ENCODE measurements at places on chromosomes 16 and 17.
A peak's percentile ranks its signal among the peaks of the same experiment; 100 is the strongest.

DNA sequence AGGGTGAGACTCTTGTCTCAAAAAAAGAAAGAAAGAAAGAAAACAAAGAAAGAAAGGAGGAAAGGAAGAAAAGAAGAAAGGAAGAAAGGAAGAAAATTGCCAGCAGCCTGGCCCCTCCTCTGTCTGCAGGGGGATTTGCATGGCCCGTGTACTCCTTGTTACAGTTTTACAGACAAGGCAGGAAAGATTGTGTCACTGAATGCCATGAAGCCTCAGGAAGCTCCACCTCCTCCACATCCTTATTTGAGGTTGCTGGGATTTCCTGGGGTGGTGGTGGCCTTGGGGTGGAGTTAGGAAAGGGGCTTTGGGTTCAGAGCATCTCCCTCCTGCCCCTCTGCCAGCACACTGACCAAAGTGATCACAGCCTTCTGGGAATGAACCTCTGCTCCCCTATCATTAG is 23.6 kb downstream of the CFAP20 start:
- no peak for DNase-seq

GRCh38 chr16:57810197-57811031 is 8.1 kb upstream of the KIFC3 start:
- no peak for DNase-seq

DNA sequence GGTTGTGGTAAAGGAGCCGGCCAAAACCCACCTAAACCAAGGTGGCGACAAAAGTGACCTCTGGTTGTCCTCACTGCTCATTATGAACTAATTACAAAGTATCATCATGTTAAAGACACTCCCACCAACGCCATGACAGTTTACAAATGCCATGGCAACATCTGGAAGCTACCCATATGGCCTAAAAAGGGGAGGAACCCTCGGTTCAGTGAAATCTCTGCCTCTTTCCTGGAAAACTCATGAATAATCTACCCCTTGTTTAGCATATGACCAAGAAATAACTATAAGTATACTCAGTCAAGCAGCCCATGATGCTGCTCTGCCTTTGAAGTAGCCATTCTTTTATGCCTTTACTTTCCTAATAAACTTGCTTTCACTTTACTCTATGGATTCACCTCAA is 72.2 kb downstream of the CYLD start:
- no peak for DNase-seq

DNA sequence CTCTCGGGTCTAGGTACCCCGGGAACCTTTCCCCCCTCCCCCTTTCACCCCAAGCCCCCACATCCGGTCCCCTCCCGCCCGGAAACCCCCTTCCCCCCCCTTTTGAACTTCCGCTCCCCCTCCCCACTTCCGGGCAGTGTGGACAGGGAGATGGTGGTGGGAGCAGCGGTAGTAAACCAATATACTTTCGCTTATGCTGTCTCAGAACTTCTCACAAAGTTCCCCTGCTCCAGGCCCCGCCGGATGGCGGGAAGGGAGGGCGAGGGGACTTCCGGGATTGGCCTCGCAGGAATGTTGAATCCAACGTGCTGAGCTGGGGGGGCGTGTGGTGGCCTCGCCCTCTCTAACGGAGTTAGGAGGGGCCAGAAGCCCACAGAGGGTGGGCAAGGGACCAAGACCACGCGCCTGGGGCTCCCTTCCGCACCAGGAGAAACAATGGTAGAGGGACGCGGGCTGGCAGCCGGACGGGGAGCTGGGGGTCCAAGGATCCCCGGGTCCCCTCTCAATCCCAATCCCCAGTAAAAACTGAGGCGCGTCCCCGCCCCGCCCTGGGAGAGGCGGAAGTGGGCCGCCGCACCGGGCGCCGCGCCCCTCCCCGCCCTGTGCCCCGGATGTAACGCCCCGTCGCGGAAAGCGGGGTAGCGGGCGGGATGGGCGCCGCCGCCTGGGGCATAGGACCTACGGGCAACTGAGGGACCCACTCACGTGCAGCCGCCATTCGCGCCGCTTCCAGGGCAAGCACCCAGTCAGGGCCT is 742 bp downstream of the PFN1 start:
- peak; percentile 40 for DNase-seq

- no peak for DNase-seq
Measured at GRCh38 chr17:52758481-52758880, 600.0 kb upstream of the CA10 start.

DNA sequence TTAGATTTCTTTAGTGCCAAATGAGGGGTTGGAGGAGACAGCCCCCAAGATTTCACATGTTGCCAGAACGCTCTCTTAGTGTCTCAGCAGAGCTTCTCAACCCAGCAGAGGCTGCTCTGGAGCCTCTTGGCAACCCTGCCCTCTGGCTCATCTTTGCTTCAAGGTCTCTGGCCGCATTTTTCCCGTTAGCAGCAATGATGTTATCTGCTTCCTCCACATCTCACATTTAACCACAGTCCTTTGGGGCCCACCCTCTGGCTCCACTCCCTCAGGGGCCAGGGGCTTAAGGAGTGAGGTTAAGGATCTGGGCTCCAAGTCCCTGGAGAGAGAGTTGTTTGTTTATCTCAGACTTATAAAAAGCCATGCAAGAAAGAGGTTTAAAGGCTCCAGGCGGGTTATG is 3.3 kb upstream of the XYLT1 start:
- no peak for DNase-seq

- no peak for DNase-seq
Measured at GRCh38 chr16:85163278-85164112, 51.2 kb upstream of the CIBAR2 start.

DNA sequence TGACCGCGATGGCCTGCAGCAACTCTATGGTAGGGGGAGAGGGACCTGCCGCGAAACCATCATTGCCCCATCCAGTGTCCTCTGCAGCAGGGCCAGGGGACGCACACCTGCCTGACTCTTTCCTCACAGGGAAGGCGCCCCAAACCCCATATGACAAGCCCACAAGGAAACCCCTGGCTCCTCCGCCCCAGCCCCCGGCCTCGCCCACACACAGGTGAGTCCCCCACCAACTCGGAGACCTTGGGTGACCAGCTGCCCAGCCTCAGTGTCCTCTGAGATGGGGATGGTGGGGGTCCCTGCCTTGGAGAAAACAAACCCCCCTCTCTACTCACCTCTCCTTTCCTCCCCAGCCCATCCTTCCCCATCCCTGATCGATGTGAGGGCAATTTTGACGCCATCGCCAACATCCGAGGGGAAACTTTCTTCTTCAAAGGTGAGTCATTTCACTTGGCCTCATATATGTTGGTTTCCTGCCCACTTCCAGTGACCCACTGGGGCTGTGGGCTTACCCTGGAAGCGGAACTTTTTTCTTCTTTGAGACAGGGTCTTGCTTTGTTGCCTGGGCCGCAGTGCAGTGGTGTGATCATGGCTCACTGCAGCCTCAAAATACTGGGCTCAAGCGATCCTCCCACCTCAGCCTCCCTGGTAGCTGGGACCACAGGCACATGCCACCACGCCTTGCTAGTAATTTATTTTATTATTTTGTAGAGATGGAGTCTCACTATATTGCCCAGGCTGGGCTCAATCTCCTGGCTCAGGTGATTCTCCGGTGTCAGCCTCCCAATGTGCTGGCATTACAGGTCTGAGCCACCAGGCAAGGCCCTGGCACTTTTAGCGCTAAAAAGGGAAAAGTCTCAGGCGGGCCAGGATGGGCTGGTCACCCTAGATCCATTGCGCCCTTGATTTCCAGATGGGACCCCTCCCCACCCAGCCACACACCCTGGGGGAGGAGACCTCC is 8.0 kb upstream of the IL32 start:
- no peak for DNase-seq

DNA sequence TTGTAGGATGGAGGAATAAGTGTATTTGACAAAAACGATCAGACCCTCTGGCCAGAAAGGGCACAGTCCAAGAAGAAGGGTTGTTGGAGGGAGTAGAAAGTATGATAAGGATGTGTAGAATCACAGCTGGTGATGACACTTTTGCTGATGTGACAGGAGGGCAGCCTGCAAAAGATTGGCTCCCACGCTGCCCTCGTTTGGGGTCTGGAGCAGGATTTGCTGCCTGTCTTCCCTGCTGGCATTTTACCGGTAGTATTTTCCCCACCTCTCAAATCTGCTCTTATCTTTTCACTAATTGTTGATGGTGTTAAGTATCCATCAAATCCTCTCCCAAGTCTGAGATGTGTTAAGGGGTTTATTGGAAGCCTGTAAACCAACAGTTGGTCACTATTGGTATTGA is 208.8 kb downstream of the CCDC182 start:
- no peak for DNase-seq

GRCh38 chr16:22728167-22728836 is 85.7 kb upstream of the HS3ST2 start:
- DNase-seq = no peak

DNA sequence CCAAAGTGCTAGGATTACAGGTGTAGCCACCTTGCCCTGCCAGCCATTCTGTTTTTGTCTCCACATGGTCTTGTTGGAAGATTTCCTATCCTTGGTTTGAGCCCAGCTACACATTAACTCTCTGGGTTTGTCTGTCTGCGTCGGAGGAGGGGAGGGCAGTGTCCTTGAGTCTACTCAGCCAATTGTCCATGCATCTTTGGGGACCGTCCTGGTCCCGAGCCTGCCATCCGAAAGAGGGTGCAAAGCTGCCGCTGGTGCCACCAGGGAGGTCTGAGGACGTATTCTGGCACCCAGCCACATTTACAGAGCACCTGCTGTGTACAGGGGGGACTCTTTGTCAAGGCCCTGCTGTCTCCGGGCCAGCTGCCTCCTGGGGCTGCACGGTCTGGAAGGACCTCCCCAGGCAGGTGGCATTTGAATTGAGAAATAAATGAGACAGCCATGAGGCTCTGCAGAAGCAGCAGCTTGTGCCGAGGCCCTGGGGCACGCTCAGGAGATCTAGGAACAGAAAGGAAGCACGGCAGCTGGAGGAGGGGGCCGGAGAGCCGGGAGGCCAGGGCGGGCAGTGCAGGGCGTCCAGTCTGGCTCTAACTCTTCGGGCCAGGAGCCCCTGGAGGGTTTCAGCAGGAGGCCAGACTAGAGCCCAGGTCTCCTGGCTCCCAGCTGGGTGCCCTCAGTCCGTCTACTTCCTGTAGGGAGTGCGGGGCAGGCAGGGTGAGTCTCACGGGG is 1.5 kb downstream of the CYBA start:
- no peak for DNase-seq

- peak; percentile 49 for DNase-seq
Measured at GRCh38 chr16:87653234-87653633, 50.9 kb downstream of the JPH3 start.

- DNase-seq = peak; percentile 37
Measured at GRCh38 chr17:44587339-44587738, 30.1 kb downstream of the FZD2 start.

DNA sequence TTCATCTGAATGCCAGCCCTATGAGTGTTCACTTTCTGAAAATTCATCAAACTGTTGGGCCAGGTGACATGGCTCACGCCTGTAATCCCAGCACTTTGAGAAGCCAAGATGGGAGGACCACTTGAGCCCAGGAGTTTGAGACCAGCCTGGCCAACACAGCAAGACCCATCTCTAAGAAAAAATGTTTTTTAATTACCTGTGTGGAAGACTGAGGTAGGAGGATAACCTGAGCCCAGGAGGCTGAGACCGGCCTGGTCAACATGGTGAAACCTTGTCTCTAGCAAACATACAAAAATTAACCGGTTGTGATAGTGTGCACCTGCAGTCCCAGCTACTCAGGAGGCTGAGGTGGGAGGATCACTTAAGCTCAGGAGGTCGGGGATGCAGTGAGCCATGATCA is 10.3 kb downstream of the MYH11 start:
- DNase-seq = no peak

DNA sequence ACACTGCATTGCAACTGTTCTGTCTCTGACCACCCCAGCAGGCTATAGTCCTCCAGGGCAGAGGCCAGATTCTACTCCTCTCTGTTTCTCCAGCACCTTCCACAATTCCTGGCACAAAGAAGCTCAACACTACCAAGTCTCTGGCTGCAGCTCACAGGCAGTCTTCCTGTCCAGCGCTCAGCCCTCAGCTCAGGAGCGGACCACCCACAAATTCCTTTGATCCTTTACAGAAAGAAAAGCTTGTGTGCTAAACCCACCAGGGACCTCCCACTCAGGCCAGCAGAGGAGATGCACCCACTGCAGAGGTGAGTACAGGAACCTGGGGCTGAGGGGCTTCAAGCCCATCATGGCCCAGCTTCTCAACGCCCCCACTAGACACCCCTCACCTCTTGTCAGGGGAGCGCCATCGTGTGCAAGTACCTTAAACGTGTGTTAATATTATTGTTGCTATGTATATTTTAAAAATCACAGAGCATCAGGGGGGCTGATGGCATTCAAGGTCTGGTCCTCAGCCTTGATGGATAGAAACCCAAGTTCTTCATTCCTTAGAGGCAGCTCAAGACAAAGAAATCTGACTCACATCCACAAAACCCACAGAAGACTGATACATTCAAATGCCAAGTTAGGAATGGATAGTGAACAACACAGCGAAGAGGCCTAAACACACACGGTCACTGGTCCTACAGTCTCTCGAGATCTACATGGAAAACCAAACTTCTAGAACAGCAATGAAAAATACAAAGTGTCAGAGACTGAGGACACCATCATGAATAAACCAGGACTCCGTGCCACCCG is 8.4 kb downstream of the HSDL1 start:
- no peak for DNase-seq

DNA sequence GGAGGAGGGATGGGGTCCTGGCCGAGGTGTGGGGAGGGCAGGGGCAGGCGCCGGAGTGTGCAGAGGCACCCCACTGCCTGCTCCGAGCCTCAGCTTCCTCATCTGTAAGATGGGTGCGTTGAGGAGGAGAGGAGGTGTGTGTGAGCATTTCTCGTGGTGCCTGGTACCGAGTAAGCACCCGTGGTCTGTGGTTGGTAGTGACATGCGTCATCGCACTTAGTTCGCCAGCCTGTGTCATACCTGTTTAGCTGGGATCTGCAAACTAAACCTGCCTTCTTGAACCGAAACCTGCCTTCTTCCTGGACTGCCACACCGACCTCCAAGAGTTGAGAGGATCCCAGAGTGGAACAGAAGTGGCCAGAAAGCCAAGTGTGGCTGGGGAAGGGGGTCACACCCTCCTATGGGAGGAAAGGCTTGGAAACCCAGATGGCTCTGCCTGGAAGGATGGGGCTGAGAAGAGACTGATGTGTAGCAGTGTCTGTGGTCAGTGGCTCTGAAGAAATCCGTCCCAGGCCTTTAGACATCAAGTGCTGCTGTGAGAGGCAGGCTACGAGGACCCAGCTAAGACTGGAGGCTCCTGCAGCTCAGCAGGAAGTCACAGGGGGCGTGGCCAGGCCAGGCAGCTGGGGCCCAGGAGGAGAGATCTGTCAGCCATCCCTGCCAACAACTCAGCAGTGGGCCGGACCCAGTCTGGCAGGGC is 162.6 kb upstream of the PLCG2 start:
- no peak for DNase-seq

DNA sequence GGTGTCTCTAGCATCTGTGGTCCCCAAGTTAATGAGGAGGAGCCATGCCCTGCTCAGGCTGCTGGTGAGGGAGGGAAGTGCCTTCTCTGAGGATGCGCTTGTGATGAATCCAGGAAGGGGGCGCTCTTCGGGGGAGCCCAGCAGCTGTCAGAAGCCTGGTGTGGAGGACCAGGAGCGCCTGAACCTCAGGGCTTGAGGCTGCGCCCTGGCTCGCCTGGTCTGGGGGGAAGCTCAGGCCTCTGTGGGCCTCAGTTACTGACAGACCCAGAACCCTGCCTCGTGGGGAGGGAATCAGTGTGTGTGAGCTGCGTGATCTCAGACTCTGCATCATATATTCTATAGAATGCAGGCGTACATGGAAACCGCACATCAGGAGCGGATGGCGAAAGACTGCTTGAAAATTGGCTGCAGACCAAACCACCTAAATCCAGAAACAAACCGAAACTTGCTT is 126.1 kb downstream of the SEC14L1 start:
- DNase-seq = peak; percentile 69

GRCh38 chr17:8466456-8466855 is 30.8 kb downstream of the NDEL1 start:
- no peak for DNase-seq

Measured in HEK293T (cell line).